ENCODE measurements at places on chromosomes 4 and X.

GRCh38 chrX:57156397-57157049 lies 19.3 kb upstream of the SPIN2A start:
- no peak for DNase-seq

DNA sequence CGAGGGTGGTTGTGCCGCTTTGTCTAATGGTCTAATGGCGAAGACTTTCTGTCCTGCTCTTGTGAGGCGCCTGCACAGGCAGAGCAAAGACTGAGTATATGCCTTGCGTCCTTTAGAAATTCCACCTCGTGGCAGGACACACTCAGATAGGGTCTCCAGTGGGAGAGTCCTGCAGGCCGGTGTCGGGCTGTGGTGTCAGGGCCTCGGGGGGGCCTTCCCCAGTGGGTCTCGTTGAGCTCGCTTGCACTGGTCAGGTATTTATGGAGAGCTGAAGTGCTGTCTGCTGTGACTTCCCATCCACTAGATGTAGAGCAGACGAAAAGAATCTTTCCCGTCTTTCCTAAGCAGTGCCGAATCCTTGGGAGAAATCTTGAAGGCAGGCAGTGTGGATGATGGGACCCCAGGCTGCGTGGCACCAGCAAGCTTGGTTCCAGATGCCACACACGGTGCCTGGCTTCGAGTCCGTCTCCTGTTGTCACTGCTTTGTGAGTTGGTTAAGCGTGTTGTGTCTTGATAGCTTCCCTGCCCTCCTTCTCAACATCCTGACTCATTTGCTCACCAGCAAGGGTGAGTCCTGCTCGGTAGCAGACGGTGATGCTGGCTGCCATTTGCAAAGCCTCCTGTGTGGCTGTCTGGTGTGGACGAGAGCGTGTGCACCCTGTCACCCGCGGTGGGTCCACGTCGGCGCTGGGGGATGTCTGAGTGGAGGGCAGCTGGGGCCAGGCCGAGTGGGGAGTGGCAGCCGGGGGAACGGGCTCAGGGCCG lies 20.5 kb downstream of the MAEA start:
- DNase-seq, result no peak

- DNase-seq, result peak; percentile 29
Measured at GRCh38 chrX:140525448-140525847, 20.6 kb upstream of the SOX3 start.

- DNase-seq, result no peak
Measured at GRCh38 chr4:84502333-84502954, 3.4 kb upstream of the NKX6-1 start.

GRCh38 chrX:101408532-101408841 lies 465 bp downstream of the HNRNPH2 start:
- no peak for DNase-seq

DNA sequence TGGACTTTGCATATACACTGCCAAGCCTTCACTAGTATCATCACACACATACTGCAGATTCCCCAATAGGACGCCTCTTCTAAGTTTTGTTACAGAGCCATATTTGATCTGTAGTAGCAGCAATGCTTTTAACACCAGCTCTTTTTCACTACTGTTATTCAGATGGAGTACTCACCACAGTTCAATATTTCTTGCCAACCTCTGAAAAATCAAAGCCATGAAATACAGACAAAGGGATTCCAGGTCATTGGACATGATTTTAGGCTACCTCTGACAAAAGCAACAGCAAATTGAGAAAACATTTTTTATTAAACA lies 390.7 kb upstream of the ADGRL3 start:
- DNase-seq, result no peak

DNA sequence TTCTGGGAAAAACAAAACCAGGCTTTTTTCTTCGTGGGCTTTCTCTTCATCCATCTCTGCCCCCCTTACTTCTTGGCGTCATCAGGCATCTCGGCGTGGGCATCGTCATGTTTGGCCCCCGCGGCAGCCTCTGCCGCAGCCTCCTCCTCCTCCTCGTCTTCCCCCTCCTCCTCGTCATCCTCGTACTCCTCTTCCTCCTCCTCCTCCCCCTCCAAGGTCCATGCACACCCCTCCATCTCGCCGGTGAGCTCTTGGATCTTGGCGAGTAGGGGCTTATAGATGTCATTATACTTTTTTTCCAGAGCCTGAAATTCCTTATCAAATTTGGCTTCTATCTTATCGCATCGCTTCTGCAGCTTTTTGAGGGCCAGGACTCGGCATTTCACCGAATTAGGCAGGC lies 488 bp downstream of the NAP1L5 start:
- DNase-seq, result no peak

GRCh38 chrX:17052210-17052609 lies 105.8 kb downstream of the REPS2 start:
- DNase-seq, result no peak

GRCh38 chr4:154507156-154507555 lies 15.6 kb upstream of the DCHS2 start:
- no peak for DNase-seq

DNA sequence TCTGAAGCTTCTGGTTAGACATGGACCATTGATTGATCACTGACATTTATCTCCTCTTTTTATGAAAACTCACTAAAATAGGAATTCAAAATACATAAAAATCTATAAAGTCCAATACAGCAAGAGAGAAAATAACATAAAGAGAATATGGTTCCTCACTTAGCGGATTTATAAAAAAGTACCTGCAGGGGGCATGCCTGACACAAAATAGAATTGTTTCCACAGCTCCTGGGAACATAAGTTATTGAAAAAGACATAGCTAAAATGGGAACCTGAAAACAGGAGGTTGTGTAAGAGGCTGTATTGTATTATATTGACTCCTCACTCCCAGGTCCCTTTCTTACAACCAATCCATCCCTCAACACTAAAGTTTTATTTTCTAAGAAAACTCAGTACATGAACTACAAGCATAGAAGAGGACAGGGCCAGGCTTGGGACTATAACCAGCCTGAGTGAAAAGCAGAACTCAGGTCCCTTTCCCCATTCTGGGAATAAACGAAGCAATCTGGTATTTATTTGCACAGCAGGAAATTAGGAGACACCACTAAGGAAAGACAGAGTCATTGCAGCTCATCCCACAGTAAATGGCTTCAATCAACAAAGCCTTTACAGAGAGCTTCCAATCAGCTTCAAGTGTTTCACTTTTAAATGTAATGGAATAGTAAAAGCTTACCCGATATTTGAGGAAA lies 121.1 kb upstream of the NDST4 start:
- DNase-seq, result no peak

- no peak for DNase-seq
Measured at GRCh38 chr4:3710451-3711182, 55.6 kb upstream of the ADRA2C start.

- no peak for DNase-seq
Measured at GRCh38 chr4:166044871-166045270, 171.8 kb downstream of the TLL1 start.

- no peak for DNase-seq
Measured at GRCh38 chr4:151553874-151554273, 144.9 kb downstream of the FHIP1A start.

DNA sequence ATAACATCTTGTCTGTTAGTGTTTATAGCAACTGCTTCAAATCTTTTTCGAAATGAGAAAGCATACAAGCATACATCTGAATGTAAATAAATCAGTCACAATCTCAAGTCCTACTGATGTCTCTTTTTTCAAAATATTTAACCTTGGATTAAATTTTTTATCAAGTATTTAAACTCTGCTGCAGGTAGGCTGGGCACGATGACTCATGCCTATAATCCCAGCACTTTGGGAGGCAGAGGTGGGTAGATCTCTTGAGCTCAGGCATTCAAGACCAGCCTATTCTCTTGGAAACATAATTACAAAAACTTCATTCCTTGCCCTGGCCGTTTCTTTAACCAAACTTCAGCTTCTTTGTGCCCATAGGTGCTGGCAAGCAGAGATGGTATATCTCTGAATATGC lies 540.3 kb upstream of the GALNT7 start:
- no peak for DNase-seq

- DNase-seq, result no peak
Measured at GRCh38 chrX:146264763-146265375, 447.2 kb downstream of the SLITRK2 start.

- DNase-seq, result no peak
Measured at GRCh38 chrX:46750889-46751288, 8.0 kb downstream of the SLC9A7 start.

GRCh38 chr4:73257234-73257633 lies 1.4 kb downstream of the ANKRD17 start:
- peak; percentile 58 for DNase-seq

- DNase-seq, result no peak
Measured at GRCh38 chr4:48665555-48666186, 114.4 kb downstream of the FRYL start.

DNA sequence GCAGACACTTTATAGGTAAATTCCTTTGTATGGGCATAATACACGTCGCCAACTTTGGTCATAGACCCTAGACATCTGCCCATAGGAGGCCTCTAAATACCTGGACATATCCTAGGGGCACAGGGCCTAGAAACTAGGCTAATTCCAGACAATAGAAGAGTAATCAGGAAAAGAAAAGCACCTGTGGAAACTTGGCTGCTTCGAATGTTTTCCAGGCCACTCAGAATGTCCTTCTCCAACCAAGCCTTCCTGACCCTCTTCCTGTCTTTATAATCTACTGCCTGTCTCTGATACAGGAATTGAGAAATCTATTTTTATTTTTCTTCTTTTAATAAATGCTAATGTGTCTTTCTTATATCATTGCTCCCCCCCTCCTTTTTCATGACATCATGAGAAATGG lies 493.1 kb downstream of the IL15 start:
- no peak for DNase-seq

GRCh38 chr4:183552274-183553146 lies 47.7 kb downstream of the ING2 start:
- no peak for DNase-seq

GRCh38 chrX:101745046-101745445 lies 85.4 kb upstream of the ARMCX2 start:
- no peak for DNase-seq

DNA sequence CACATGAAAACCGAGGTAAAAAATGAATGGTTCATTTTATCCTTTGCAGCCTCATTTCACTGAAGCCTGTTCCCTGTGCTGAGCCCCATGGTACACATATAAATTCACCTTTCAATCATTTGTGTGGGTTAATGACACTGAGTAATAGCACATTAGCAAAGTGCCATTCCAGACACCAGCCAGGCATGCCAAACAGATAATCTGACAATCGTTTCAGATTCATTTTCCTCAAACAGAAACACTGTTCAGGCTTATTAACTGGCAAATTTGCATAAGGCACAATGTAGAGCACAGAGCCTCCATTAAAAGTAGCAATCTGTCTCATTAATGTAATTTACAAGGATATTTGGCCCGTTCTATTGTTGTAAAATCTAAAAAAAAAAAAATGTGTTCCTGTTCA lies 76.2 kb downstream of the UNC5C start:
- no peak for DNase-seq

GRCh38 chrX:80282535-80282934 lies 137.7 kb upstream of the TENT5D start:
- no peak for DNase-seq

- DNase-seq, result no peak
Measured at GRCh38 chrX:22057667-22058066, 25.5 kb downstream of the PHEX start.

DNA sequence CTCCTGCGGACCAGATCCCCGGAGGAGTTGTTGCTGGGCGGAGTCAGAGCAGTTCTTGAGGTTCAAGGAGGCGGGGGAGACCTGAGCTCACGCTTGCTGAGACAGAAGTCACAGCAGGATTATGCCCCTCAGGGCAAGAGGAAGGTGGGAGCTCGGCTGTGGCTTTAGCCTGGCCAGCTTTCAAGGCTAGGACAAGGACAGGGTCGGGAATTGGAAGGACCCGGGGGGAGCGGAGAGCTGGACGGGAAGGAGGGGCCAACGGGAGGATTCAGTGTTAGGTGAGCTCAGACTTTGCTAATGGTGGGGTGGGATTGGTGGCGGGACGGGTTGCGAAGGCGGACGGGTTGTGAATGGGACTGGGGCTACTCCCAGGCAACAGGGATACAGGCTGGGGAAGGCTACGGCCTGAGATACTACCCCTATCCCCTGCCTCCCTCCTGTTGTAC lies at the start of gene RIBC1:
TSS of gene RIBC1 (plus strand) at position 13 of the 446 bp plus-strand sequence. CDS start 3,404 bp downstream, outside the sequence.
- DNase-seq, result no peak

DNA sequence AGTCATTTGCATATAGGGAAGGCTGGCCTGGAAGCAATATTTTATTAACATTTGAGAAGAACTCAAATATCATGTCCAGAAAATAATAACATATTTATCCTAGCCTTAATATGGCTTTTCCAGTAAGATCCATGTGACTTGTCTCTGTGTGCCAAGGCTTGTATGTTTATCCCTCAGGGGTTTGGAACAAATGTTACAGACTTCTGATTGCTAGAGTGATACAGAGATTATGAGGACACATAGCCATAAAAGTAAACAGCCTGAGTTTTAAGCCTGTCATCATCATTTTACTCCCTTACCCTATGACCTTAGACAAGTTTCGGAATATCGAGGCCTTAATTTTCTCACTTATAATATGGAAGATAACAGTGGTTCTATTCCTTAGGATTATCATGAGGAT lies 338.1 kb downstream of the GPAT3 start:
- no peak for DNase-seq

DNA sequence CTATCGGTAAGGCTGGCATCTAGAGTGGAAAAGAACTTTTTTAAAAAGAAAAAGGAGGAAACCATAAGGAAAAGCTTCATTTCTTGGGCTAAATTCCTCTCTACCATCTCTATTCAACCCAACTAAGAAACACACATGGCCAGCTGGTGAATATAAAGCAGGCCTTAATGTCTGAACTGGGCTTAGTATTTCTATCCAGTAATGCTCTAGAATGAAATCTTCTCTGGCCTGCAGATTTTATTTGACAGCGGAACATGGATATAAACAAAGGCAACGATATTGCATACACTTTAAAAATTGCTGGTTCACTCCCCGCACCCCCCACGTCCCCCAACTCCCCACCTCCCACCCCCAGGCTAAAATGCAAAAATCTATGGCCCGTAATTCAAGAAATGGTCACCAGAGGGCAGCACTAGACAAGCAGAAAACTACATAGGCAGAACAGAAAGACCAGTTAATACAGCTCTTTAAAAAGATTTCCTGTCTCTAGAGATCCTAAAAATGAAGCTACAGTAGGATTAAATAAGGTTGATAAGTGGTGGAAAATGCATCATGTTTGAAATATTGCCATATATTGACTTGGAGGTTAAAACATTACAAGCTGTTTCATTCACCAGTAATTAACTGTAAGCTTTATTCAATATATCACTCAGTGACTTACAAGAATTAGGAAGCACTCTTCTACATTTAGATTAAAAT lies 155.2 kb upstream of the GALNT7 start:
- DNase-seq, result no peak

- DNase-seq, result no peak
Measured at GRCh38 chr4:48109413-48110263, 24.4 kb downstream of the TXK start.

DNA sequence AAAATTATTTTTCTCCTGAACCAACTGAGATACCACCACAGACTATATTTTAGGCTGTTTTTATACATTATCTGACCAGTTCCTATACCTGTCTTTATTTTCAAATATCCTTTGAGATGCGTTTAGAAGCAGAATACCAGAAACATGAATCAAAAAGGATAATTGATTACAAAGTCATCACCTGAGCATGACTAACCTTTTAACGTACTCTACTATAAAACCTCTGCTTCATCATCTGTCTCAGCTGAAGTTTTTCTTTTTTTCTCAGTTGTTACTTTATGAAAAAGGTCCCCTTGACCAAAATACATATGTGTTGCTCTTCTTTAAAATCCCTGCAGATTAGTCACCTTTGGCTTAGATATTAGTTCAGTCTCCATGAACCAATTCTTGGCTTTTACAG lies 109.8 kb downstream of the AMMECR1 start:
- no peak for DNase-seq

All from GM04503 (cell line).